ENCODE measurements at places on chromosomes 2 and 18.

GRCh38 chr2:150916467-150917396, 344.9 kb downstream of the RBM43 start:
- no peak for DNase-seq

- DNase-seq = no peak
These were observed 28.3 kb downstream of the MTHFD2 start for GRCh38 chr2:74226648-74227213.

GRCh38 chr18:36064027-36064808, 3.1 kb downstream of the RPRD1A start:
- no peak for DNase-seq

- no peak for DNase-seq
These were observed 69.4 kb upstream of the MMADHC start for GRCh38 chr2:149656996-149657395.

- no peak for DNase-seq
These were observed 530.2 kb downstream of the DCC start for GRCh38 chr18:52869942-52870907.

DNA sequence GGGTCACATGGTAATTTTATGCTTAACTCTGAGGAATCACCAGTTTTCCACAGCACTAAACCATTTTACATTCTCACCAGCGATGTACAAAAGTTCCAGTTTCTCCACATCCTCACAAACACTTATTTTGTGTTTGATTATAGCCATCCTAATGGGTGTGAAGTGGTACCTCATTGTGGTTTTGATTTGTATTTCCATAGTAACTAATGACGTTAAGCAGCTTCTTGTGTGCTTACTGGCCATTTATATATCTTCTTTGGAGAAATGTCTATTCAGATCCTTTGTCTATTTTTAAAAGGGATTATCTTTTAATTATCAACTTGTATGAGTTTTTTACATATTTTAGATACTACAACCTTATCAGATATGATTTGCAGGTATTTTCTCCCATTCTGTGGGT, 42.0 kb downstream of the CCDC150 start:
- DNase-seq = no peak

- peak; percentile 77 for DNase-seq
These were observed 89.5 kb downstream of the ZFP36L2 start for GRCh38 chr2:43136876-43137275.

DNA sequence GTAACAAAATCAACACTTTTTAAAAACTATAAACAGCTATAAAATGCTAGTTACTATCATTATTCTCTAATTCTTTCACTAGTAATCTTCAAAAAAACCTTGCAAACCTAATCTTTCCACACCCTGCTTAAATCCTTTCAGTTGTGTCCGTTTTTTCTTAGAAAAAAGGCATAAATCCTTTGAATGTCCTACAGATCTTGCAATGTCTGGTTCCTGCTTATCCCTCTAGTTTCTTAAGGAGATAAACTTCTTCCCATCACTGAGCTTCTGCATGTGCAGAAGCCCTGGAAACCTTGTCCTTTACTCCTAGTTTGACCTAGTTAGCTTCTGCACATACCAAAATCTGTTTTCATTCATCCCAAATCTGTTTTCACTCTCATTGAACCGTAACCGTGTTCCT, 1.3 kb upstream of the PNO1 start:
- DNase-seq = no peak

GRCh38 chr2:169822785-169823392, 1.8 kb downstream of the METTL5 start:
- DNase-seq = no peak

GRCh38 chr2:12090590-12090989, 344.2 kb downstream of the LPIN1 start:
- DNase-seq = no peak

DNA sequence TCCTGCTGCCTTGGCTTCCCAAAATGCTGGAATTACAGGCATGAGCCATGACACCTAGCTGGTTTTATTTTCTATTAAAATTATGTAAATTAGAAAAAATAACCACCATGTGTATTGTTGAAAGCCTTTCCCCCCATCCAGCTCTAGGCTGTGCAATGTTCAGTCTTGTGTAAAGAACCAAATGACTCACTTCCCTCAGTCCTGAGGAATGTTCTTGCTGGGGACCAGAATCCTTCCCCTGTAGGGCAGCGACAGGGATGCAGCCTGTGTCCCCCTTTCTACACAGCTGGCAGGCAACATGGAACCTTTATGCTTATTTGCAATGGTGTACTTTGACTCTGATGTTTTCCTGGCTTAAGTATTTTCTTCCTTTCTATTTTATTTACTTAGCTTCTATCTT, 29.4 kb downstream of the AOX1 start:
- DNase-seq = no peak

DNA sequence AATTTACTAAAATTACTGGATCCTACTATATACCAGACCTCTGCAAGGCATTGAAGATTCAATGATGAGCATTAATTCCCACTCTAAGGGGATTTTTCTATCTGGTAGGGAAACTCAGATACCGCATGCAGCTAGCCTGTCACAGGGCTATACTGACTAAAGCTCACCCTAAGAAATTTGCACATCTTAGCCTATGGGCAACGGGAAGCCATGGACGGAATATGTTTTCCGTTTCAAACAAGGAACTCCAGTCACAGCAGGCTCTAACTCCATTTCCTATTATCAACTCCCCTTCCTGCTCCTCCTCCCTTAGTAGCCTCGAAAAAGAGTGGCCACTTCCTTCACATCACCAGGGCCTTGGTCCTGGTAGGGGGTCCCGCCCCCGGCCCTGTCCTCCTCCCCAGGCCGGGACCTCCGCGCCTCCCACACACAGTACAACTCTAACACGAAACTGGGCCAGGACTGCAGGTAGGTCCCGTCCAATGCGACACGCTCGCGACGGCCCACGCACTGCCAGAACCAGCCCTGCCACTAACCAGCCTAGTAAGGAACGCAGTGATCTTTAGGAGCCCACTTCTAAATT, 659 bp upstream of the COX5B start:
- DNase-seq = no peak

DNA sequence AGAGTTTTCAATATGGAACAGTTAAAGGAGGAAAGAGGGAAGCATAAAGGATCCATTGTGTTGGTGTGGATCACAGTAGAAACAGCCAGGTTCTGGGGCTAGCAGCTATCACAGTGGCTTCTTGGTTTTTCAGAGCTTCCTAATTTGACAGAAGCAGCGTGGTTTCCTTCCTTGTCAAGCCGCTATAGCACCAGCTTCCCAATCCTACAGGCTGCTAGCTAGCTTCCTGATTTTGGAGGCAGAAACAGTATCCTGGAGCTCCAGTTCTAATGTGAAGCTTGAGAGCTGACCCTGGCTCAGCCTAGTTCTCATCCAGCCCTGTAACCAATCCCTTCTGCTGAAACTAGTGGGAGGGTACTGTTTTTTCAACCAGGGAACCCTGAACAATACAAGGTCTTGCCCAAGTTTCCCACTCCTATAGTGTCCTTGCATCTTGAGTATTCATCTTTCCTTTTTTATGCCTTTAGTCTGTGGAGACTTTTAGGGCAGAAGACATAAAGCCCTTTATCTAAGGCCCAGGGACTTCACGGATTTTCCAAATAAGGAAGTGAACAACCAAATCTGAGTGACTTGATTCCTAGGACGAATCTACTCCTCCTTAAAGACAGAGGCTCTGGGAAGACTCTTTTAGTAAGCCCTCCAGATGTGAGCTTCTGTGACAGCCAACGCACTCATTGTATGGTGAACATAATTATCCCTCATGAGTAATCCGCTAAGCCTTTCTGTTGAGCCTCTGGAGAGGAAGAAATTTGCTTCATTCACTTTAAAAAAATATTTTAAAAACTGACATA, 33.8 kb downstream of the CCDC93 start:
- no peak for DNase-seq

DNA sequence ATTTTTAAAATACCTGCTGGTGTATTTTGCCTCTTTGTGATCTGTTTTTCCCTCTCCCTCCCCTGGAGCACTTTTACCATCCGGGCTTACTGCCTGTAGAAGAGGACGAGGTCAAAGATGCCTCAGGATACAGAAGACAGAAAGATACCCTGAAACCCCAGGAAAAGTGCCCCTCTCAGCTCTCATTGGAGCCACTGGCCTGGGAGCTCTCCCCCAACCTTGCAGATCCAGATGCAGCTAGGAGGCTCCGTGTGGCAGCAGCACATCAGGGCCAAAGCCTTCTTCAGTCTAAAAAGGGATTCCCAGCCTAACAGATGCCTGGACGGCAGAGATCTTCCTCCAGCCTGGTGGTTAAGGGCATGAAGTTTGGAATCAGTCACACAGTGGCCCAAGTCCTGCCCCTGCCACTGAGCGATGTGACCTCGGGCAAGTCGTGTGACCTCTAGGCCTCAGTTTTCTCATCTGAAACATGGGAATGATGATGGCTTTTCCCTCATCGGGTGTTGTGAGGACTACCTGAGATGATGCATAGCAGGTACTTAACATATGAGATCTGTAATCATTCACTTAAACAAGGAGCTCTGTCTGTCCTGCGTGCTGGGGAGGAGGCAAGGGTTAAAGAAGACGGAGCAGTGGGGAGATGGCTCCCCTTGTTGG, 239.4 kb downstream of the DYSF start:
- no peak for DNase-seq

DNA sequence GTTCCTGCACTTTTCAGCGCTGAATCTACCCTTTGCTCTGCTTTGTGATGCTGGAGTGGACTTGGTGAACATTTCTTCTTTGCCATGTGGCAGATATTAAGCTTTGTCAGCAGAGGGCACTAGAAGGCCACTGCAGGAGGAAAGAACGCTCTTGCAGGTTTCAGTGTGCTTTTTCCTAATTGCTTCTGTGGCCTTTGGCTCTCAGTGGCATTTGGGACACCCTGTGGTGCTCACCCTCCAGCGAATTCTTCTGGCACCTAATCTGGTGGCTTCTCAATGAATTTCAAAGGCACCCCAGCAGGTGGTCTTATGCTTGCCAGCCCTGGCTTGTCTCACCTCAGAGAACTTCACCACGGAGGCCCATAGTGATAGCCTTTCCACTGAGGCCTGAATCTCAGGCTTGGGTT, 146.7 kb downstream of the MYO3B start:
- DNase-seq = no peak

- DNase-seq = no peak
These were observed 125.5 kb downstream of the KLHL29 start for GRCh38 chr2:23510471-23510870.

GRCh38 chr2:38765149-38765548, 12.9 kb upstream of the GEMIN6 start:
- no peak for DNase-seq
